ENCODE measurements at places on chromosomes 11 and 22. TPM values are rescaled to one million over a fixed set of nuclear protein-coding genes. Genes with fewer than 3 reads are reported as not detected.

GRCh38 chr11:34501949-34502348 is 11.6 kb downstream of the ELF5 start:
- peaks cover 21% of the 10 kb centered on the region for H3K27me3 ChIP-seq
- H3K27ac ChIP-seq = no peak overlapping the region
- H3K4me1 ChIP-seq = no peaks in the 10 kb centered on the region
- H3K36me3 ChIP-seq = no peaks in the 10 kb centered on the region

- H3K4me3 ChIP-seq = no peak overlapping the region
- H3K4me1 ChIP-seq = no peaks in the 10 kb centered on the region
- no peak for DNase-seq
- no peaks in the 10 kb centered on the region for H3K36me3 ChIP-seq
- H3K27me3 ChIP-seq = peaks cover 6% of the 10 kb centered on the region
- H3K27ac ChIP-seq = no peak overlapping the region
Measured at GRCh38 chr11:122149202-122149601, 33.2 kb upstream of the BLID start.

The GAL3ST3 gene
- total RNA-seq = 1.3 TPM

The TMEM138 gene
- total RNA-seq = 20.9 TPM

DNA sequence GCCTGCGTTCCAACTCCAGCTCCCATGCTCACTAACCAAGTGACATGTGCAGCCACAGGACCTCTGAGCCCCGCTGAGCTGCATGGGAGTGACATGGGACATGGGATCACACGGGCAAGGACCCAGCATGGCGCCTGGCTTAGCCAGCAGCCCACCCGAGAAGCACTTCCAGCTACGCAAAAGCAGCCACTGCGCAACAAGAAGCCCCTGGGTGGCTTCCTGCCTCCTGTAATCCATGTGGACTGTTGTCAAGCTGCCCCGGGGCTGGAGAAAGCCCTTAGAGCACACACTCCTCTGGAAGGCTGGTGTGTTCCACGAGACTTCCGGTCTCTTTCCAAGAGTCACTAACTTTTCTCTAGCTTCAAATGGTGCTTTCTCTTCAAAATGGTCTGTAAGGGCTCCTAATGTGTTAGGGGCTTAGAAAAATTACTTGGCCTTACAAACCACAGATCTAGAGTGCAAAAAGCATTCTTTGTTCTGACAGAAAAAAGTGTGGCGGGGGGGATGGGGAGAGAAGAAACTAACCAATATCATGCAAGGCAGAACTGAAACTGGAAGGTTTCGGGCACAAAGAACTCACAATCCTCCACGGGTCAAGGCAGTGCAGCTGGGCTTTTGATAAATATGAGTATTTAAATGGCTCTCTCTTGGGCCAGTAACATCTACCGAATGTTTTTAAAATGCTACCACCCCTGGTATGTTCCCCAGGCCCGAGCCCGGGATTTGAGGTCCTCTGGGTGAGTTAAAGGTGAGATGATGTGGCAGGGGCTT is 5.5 kb downstream of the C11orf24 start:
- H3K4me1 ChIP-seq = peaks cover 43% of the 10 kb centered on the region
- DNase-seq = no peak
- peaks cover 64% of the 10 kb centered on the region for H3K36me3 ChIP-seq

Measured in left ventricle myocardium inferior (tissue), 1 donor.